ENCODE measurements at places on chromosomes 3 and 15.

DNA sequence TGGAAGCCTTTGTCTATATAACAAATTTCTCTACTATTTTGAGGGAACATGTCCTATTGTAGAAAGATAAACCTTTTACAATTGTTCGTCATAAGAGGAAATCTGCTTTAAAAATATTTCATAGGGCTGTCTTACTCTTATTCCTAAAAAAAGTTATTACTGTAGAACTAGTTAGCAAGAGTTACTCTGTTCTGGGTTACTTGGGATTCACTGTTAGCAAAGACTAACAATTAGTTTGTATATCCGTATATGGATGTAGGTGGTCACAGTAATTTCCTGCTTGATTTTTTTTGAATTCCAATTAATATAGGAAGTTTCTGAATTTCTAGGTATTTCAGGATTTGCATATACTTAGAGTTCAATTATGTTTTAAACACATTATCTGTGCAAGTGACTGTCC lies 413.5 kb downstream of the RBMS3 start:
- DNase-seq: no peak

DNA sequence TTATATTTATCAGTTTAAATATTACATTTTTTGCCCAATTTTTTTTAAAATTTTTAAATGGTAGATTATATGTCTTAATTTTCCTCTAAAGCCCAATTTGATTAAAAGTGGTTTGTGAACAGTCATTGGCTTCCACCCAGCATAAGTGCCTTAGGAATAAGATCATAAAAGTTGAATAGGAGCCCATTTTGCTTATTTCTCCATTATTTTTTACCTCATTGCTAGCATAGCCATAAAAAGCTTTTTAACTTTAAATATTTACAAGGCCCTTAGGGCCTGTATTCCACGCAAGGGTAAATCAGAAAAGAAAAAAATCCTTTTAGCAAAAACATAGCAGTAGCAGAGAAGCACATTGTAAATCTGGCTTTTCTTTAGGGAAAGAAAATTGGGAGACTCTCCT lies 9.0 kb downstream of the TTC14 start:
- no peak for DNase-seq

DNA sequence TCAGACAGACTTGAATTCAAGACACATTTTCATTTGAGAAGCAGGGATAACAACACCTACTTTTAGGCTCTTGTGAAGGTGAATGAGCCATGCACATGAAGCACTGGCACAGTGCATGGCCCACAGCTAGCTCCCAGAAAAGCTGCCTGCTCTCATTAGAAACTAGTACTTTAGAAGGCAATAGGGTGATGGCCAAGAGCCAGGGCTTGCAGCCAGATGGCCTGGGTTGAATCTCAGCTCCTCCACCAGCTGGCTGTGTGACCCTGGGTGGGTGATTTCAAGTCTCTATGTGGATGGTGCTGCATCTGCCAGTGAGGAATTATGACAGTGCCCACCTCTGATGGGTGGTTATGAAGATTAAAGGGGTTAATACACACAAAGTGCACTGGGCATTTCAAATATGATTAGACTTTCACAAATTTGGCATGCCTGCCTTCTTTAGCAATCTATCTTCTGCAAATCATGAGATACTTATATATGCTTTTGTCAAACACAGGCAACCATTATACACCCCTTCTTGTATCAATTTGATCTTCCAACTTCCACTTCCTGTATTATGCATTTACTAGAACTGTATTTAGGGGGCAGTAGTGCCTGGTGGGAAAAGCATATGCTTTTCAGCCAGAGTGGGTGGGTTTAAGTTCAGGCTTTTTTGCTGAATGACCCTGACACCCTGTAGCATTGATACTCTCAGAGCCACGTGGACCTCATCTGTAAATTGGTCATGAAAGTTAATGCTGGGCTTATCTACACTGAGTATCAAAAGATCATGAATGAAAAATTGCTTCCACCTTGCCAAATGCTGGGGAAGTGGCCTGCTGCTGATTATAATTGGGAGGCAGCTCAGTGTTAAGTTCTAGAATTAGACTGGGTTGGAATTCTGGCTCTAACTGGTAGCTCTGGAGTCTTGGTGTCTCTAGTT lies 34.7 kb upstream of the RBP1 start:
- DNase-seq: no peak

- no peak for DNase-seq
Measured at GRCh38 chr3:26588931-26589330, 33.6 kb upstream of the LRRC3B start.

- no peak for DNase-seq
Measured at GRCh38 chr15:89900849-89901248, 7.1 kb upstream of the AP3S2 start.

GRCh38 chr3:32493437-32494414 lies 8.9 kb downstream of the CMTM6 start:
- no peak for DNase-seq

DNA sequence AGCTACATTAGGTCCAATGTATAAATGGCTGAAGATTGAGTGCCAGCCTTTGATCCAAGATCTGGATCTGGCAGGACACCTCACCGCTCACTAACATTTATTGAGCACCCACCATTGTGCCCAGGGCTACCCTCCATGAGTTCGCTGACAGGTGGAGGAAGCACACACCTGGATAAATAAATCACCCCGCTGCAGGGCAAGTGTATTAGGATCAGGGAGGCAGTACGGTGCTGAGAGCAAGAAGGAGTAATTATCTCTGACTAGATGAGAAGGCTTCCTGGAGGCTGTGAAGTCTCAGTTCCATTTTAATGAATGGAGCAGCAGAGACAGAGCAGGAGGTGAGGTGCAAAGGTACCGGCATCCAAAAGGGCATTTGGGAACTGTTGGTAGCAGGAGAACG lies 104.1 kb downstream of the LIPC start:
- DNase-seq: no peak

GRCh38 chr15:78681281-78682003 lies 40.4 kb upstream of the CHRNB4 start:
- DNase-seq: no peak

- DNase-seq: no peak
Measured at GRCh38 chr3:128551451-128551850, 58.5 kb upstream of the GATA2 start.

- no peak for DNase-seq
Measured at GRCh38 chr3:29138171-29138570, 142.7 kb upstream of the RBMS3 start.

DNA sequence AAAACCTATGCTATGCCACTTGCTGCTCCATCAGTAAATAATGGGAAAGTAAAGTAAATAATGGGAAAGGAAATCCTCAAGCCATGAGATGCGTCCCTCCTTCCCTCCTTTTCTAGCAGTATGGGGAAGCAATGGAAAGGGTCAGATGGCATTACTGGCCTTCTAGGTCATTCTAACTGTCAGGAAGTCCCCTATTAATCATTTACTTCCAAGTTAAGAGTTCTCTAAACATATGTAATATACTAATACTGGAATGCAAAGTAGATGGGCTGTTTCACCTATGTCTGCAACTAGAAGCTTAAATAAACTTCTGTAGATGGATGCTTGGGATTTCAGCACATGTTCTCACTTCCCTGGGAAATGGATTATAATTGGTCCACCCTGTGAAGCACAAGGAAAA lies 55.9 kb downstream of the MDFIC2 start:
- no peak for DNase-seq

DNA sequence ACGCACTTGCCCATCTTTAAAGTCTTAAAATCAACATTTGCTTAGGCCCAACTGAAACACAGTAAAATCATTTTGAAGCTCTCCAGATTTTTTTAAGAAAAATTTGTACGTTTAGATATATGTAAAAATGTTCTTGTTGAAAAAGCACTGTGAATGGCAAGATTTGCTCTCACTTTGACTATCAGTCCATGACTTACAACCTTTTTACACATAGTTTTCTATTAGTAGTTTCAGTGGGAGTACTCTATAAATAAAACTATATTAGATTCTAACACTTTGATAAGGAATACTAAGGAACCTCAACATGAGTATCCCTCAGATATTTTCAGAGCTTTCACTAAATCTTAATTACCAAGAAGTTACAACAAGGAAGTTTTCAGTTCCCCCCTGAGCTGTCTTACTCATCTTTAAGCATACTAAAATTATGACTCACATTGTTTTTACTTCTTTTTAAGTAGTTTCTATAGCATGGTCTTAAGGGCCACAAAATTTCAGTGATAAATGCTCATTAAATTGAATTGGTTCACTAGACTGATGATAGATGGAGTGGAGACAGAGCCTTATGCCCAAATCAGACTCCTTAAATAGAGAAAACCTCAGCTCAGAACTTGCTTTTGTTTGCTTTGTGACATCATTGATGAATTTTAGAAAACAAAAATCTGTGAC lies 31.6 kb upstream of the RAP2B start:
- no peak for DNase-seq

GRCh38 chr3:149575213-149575960 lies 82.4 kb downstream of the WWTR1 start:
- DNase-seq: no peak
